ENCODE measurements at places on chromosomes 7 and 10.

GRCh38 chr7:66296001-66296521 is 90.9 kb downstream of the TPST1 start:
- DNase-seq, result no peak

DNA sequence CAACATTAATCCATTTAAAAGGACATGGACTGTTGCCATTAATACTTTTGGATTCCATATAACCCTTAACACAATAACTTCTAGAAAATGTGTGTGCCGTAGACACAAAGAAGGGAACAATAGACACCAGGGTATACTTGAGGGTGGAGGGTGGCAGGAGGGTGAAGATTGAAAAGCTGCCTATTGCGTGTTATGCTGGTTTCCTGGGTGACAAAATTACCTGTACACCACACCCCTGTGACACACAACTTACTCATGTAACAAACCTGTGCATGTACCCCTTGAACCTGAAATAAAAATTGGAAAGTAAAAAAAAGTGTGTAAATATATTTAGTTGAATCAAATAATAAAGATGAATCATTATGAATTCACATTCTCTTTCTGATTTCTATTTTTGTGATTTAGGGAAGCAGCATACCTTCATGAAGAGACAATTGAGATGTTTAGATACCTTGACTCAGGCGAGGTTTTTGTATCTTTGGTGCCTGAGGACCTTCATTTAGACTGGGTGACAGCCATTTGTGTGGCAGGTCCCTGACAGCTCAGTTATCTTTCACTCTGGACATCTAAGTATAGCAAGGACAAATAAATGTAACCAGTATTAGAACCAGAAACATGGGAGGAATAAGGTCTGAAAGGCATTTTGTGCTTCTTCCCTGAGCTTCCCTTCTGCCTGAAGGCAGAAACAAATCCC is 28.7 kb downstream of the GIMAP8 start:
- DNase-seq, result no peak

GRCh38 chr10:44105696-44106095 is 279.2 kb downstream of the CXCL12 start:
- no peak for DNase-seq

- no peak for DNase-seq
Observed at GRCh38 chr10:11131112-11131639, 113.5 kb downstream of the CELF2 start.

DNA sequence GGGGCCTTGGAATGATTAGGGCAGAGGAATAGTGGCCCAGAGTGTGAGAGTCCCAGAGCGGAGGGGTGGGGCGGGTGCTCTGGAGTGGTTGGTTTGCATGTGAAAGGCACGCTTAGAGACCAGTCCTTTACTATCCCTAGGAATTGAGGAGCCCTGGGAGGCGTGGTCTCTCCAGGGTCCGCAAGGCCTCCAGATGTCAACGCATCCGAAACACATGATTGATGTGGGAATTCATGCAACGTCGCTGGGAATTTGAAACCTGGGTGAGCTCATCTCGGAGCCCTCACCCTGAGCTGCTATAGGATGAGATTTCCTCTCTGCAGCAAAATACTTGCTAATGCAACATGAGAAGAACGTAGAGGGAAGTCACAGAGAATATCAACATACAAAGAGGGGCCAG is 51.2 kb downstream of the NPTX2 start:
- peak; percentile 11 for DNase-seq

DNA sequence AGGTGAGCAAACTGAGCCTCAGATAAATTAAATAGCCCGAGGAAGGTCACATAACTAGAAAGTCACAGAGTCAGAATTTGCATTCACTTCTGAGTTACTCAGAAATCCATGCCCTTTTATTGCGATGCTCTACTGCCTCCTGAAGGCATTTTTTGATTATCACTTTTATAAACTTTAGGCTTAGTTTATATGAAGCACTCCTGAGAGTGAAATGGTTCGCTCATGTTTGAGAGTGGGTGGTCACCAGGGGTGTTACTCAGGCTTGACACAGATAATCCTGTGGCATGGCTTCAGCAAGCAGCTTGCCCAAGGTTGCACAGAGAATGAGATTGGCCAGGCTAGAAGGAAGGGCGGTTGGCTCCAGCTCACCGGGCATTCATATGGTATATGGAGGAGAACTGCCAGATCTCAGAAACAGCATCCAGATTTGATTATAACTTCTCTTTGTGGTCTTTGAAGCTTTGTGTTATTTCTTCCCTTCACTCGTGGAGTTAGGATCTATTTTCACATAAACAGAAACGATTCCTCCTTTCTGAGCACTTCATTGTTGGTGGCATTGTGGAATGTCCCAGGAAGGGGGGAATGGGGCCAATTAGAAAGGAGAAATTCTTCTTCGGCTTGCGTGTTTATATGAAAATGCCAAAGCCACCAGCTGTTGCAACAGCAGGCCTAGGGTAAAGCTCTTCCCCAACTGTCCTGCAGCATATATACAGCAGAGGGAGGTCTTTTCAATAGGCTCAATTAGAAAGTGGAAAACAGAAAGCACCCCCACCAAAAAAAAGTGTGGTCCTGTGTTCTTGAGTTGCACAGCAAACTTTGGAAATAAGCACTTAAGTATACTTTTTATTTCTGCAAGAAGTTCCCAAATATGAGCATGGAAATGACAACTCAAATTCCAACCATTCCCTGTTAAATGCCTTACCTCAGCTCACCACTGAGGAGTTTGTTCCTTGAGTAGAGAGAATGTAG is 628.8 kb downstream of the SUGCT start:
- no peak for DNase-seq

- DNase-seq, result no peak
Observed at GRCh38 chr7:158501393-158502067, 86.1 kb downstream of the PTPRN2 start.

DNA sequence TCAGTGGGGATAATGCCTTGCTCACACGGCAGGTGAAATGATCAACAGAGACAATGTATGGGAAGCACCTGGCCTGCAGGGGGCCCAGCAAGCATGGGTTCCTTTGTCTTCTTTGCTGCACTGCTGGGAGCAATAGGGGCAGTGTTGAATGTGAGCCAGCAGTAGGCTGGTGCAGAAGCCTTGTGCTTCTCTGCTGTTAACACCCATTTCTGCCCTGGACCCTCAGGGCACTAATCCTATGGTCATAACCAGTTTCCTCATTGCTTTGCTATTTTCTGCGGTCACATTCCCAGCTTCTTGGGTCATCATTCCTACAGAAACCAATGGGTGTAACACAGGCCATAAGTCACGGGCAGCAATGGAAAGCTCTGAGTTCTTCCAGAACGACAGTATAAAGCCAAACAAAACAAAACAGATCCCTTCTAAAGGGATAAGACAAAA is 10.9 kb upstream of the LGI1 start:
- DNase-seq, result peak; percentile 41

DNA sequence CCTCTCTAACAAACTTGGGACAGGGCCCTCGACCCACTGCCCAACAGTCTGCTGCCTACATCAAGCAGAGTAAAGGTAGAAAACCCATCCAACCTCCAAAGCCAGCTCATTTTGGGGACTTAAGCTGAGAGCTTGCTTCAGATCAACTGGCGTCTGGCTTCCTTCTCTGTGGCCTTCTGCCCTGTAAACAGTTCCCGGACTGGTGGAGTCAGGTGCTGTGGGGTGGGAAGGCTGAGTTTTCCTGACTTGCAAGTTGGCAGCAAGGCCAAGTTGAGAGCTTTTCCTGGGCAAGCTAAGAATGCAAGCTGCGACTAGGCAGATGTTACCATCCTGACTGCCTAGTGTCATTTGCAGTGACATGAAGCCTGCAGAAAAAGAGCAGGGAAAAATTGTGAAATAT is 3.7 kb downstream of the GALNT17 start:
- DNase-seq, result no peak

GRCh38 chr7:136877990-136878389 is 9.5 kb downstream of the CHRM2 start:
- no peak for DNase-seq

DNA sequence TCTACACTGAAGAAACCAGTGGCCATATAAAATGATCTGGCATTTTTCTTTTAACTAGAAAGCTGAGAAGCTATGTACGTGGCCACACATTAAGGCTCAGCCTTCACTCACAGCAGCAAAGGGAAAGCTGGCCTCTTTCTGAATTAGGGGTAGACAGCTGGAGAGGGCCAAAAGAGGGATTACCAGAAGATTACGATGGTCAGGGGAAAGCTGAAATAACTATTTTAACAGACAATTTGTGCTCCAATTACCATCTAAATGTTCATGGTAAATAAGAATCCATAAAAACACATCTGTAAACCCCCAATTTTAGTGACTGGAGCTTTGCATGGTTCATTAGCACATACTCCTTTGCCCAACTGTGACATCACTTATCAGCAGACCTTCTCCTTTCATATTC is 314.3 kb downstream of the HPSE2 start:
- DNase-seq, result no peak

- no peak for DNase-seq
Observed at GRCh38 chr10:70940834-70941568, 52.6 kb upstream of the PCBD1 start.

GRCh38 chr7:31398815-31399214 is 58.3 kb upstream of the NEUROD6 start:
- DNase-seq, result no peak

- DNase-seq, result no peak
Observed at GRCh38 chr7:98831641-98832221, 38.1 kb downstream of the TMEM130 start.
